ENCODE measurements at places on chromosomes 5 and 9. TPM values are rescaled to one million over a fixed set of nuclear protein-coding genes. Genes with fewer than 3 reads are reported as not detected.

GRCh38 chr5:142548739-142549275 is 137.1 kb downstream of the FGF1 start:
- DNase-seq: peak; percentile 78

The ZNF169 gene
- total RNA-seq: 7.0 TPM

GRCh38 chr9:109274884-109275730 is 45.8 kb downstream of the EPB41L4B start:
- DNase-seq: no peak

- no peak for DNase-seq
These were observed 130.6 kb upstream of the ANKH start for GRCh38 chr5:15002173-15002572.

DNA sequence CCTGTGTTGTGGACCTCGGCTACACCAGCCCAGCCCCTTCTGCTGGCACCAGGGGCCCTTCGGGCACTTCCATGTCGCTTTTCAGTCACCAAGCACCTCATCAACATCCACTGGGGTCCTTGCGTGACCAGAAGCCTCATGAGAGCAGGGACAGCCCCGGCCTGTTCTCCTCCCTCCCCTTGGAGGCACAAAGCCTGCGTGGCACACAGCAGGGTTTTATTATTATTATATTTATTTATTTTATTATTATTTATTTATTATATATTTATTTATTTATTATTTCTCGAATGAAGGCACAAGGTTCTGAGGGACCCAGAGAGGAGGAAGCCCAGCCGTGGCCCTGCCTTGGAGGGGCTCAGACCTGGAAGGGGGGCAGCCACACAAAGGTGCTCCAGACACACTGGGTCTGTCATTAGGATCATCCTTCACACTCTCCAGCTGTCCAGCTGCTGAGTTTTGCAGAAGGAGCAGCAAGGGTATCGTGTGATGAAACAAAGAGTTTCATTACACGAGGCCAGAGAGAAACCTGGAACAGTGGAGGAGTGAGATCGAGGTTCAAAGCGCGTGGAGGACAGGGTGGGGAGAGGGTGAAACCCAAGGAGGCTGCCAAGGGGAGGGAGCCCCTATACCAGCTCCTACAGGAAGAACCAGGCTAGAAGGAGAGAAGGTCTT is 5.2 kb downstream of the VAV2 start:
- no peak for DNase-seq

The SPINK6 gene
- total RNA-seq: not detected

GRCh38 chr5:73142035-73142434 is 21.7 kb downstream of the TMEM171 start:
- no peak for DNase-seq

DNA sequence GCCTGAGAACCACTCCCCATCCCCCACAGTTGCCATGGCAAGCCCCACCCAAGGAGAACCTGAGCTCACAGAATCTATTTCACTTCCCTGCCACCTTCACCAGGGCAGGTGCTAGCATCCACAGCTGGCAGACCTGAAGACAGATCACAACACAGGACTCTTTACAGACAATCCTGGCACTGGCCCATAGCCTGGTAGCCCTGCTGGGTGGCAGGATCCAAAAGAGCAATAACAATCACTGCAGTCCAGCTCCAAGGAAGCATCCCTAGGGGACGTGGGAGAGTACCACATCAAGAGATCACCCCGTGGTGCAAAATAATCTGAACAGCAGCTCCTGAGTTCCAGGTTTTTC is 463.2 kb upstream of the PIK3R1 start:
- DNase-seq: no peak

The PPP2R2B gene
- total RNA-seq: 36.6 TPM

The EMB gene
- total RNA-seq: 48.4 TPM

DNA sequence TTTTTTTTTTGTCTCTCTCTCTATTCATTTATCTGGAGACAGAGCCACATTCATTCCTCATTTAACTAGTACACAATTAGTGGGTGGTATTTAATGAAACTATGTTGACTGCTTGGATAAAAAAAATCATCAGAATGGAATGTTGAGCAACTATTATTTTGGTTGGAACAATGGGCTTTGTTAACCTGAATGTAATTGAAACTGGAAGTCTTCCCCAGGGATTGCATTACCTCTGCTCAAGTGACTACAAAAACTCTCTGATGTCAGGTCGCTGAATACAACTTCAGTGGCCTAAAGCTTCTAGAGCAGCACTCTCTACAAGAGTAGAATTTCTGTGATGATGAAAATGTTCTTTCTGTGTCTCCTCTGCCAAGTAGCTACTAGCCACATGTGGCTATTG is 295.8 kb downstream of the DEPDC1B start:
- no peak for DNase-seq

The AFF4 gene
- total RNA-seq: 61.4 TPM

- DNase-seq: no peak
These were observed 179.2 kb downstream of the RFK start for GRCh38 chr9:76215066-76215465.

The LCN1 gene
- total RNA-seq: not detected

The AIF1L gene
- total RNA-seq: 153 TPM

The SLC6A19 gene
- not detected for total RNA-seq

DNA sequence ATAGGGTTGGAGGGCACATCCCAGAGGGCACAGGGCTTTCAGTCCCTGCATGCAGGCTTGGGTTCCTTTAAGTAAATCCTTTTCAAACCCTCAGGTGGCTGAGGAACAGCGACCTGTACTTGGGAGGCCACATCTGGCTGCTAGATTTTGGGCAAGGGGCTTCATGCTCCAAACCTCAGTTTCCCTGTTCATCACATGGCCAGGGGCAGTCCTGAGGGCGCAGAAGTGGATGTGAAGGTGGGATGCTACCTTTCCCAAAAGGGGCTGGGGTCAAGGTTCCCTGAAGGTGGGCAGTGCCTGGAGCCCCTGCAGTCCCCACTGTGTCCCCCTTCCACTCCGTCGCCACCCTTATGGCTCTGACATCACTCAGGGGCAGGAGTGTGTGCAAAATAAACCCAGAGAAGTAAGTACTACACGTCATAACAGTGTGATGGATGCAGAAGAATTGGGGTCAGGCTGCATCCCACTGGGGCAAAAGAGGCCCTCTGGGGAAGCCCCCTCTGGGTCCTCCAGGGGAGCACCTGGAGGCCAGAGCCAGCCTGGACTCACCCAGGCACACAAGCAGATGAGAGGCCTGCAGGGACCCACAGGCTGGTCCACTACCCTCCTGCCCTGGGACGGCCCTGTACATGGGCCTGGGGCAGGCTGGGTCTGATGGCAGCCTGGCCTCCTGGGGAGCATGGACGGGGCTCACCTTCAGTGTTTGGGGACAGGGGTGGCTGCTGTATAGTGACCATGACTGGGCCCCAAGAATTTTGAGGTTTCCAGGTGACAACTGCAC is 1.9 kb upstream of the CARD19 start:
- DNase-seq: no peak

- no peak for DNase-seq
These were observed 259.1 kb upstream of the DAPK1 start for GRCh38 chr9:87238545-87238944.

The CACNA1B gene
- 5.7 TPM for total RNA-seq

DNA sequence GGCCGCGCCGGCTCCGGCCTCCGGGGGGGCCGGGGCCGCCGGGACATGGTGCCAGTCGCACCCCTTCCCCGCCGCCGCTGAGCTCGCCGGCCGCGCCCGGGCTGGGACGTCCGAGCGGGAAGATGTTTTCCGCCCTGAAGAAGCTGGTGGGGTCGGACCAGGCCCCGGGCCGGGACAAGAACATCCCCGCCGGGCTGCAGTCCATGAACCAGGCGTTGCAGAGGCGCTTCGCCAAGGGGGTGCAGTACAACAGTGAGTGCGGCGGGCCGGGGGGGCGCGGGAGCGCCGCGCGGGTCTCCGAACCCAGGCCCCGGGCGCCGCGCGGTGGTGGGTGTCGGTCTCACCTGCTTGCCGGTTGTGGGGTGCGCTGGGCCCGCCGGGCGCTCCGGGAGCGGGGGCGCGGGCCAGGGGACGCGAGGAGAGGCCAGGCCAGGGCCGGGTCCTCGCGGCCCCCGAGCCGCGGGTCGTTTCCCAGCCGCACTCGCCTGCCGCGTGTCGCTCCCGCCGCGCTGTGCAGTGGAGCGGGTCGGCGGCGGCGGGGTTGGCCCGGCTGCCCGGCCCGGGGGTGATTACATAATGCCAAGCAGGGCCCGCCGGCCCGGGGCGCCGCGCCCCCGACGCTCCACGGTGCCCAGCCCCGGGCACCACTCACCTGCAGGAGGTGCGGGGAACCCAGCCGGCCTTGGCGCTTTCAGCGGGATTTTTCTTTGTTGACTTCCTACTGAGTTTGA is 492 bp downstream of the RABL6 start:
- DNase-seq: peak; percentile 64

GRCh38 chr5:41143131-41143901 is 70.0 kb downstream of the C6 start:
- no peak for DNase-seq

The ALDH1A1 gene
- total RNA-seq: 0.82 TPM

DNA sequence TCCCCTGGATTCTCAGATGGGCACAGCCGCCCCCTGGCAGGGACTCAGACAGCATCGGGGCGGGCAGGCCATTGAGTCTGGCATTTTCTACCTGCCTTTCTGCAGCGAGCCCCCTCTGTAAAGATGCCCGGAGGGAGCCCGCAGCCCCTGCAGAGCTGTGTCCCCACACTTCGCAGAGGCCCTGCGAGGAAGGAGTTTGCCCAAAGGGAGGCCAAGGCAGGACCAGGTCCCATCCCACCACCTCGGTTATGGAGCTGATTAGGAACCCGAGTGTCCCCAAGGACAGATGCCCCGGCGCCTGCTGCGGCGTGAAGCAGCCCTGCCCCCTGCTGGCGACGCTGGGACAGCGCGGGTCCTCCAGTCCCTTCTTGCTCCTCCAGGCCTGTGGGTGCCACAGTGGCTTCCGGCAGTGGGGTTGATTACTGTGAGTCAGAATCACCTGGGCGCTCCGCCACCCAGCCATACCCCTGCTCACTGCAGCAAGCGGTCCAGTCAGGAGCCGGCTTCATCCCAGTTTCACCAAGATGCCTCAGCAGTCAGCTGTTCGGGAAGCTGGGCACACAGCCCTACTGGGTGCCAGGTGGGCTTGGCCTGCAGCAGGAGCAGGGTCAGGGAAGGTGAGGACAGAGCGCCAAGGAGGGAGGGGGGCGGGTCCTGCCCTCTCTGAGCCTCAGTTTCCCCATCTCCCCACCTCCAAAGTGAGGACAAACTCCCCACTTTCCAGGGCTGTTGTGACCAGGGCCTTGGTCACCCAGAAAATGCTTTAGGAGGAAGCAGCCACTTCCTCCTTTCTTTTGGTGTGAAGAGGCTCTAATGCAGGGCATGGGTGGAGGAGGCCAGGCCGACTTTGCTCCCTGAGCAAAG is 117.2 kb downstream of the RXRA start:
- DNase-seq: peak; percentile 87

The COL15A1 gene
- total RNA-seq: 0.08 TPM

GRCh38 chr5:99315413-99316183 is 386.8 kb upstream of the CHD1 start:
- no peak for DNase-seq

GRCh38 chr9:97293207-97293721 is 14.2 kb upstream of the CCDC180 start:
- no peak for DNase-seq

GRCh38 chr9:119951090-119951489 is 581.9 kb upstream of the BRINP1 start:
- DNase-seq: no peak

DNA sequence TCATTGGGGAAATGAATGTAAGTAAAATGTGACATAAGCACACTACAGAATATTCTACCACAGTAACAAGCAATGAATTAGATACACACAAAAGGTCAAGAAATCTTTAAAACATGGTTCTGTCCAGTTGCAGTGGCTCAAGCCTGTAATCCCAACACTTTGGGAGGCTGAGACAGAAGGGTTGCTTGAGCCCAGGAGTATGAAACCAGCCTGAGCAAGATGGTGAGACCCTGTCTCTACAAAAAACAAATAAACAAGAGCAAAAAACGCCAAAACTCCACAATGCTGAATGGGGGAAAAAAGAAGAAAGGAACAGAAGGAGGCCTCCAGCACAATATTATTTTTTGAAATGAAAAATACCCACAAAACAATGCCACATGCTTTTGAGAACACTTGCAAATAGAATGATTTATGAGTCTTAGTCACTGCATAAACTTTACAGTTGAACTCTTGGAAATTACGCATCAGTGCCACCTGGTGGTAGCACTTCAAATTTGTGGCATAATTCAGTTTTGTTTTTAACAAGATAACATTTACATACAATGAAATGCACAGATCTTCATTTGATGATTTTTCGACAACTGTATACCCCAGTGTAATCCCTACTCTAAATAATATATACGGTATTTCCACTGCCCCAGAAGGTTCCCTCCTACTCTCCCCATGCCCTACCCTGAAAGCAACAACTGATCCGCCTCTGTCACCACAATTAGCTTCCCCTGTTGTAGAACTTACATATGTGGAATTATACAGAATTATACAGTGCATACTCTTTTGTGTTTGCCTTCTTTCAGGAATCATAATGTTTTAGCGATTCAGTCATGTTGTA is 14.4 kb upstream of the SPINK4 start:
- no peak for DNase-seq

DNA sequence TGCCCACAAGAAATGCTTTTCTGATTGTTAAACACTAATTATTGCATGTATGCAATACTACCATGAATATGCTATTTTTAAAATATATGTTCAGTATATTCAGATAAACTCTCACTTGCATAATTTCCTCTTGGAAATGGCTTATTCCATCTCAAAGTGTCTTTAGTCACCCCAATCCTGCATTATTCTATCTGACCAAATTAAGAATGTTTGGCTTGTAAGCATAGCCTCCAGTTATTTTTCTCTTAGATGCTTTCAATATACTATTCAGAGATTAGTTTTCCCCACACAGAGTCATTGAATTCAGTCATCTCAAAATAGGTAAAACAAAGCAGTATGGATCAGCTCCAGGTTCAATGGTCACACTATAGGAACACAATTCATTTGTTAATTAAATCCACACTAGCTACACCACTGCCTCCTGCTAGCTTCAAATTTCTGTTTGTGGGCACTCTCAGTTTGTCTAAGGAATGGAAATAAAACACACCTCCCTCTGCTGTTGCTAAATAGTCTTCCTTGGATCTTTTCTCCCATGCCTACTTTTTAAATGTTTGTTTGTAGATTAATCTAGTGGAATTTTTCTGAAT is 134.6 kb upstream of the TBCA start:
- no peak for DNase-seq

GRCh38 chr9:134329576-134329855 is 3.3 kb downstream of the RXRA start:
- no peak for DNase-seq

- no peak for DNase-seq
These were observed 18.1 kb upstream of the CLK4 start for GRCh38 chr5:178644826-178645545.

- DNase-seq: no peak
These were observed 113.5 kb upstream of the SPOCK1 start for GRCh38 chr5:137612576-137612975.
